DND-41 (cell line): ENCODE measurements at places on chromosomes 6 and 20.

DNA sequence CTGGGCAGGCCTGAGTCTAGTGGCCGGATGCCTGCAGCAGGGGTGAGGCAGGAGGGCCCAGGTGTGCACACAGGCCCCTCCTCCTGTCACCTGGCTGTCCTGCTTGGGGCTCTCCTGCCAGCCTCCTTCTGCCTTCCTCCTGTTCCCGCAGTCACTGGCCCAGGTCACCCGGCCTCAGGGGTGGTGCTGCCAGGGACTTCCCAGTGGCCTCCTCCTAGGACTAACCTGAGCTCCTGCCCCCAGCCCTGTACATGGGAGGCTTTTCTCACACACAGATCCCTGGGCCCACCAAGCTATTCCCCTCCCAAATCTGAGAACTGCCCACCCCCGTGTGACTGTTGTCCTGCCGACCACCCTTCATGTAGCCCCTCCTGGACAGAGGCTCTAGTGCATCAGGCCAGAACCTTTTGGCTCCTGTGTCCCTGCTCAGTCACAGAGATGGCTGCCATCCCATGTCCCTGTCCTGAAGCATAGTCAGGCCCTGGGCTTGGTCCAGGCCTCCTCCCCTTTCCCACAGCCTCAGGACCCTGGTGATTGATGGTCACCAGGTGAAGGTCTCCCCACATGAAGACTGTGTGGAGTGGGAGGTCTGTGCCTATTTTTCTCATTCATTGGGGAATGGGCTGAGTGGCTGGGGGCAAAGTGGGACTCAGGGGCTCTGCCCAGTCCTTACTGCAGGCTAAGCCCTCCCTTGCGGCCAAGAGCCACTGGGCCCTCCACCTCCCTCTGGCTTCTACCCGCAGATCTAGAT lies 1.1 kb upstream of the ULBP1 start:
- H3K36me3 ChIP-seq: no peaks in the 10 kb centered on the region
- H3K27ac ChIP-seq: peak overlapping the region; percentile 72; the same call in 1 of the 2 replicates
- H3K4me1 ChIP-seq: peaks cover 19% of the 10 kb centered on the region
- DNase-seq: no peak

DNA sequence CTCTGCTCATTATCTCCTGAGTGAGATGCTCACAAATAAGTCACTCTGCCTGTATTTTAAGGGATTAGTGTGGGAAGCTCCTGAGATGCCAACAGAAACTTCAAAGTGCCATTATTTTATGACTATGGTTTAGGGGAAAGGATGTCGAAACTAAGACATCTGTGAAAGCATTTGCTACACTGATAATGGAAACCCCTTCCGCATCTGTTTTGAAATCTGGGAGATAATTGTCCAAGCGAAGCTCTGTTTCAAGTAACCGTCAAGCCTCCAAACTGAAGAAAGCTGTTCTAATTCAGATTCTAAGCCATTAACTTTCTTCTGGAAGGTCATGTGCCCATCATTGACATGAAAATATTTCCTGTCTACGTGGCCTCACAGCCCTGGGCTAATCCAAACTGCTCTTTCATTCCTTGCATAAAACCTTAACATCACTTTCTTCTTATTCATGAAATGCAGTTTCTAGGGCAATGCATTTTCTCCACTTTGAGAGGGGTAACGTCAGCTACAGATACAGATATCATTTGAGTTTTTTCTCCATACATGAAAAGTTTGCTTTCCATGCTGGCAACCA lies 932.0 kb downstream of the C6orf118 start:
- no peak overlapping the region for H3K27ac ChIP-seq
- no peak for DNase-seq
- no peaks in the 10 kb centered on the region for H3K36me3 ChIP-seq
- no peaks in the 10 kb centered on the region for H3K27me3 ChIP-seq
- no peak overlapping the region for H3K4me3 ChIP-seq
- H3K4me1 ChIP-seq: no peaks in the 10 kb centered on the region

DNA sequence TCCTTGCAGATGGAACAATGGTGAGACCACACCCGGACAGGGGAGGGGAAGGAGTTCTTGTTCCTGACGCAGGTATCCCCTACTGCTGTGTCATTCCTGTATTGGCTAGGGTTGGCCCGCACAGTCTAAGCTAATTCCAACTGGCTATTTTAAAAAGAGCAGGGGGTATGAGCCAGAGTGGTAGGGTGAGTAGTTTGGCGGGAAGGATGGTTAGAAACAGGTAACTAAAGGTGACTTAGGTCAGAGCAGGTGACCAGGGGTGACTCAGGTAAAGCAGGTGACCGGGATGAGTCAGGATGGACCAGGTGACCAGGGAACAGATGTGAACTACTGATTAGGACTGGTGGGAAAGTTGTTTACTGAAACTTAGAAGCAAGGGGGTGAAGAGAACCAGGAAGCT lies 58.0 kb downstream of the ZNF292 start:
- no peaks in the 10 kb centered on the region for H3K27me3 ChIP-seq
- H3K4me1 ChIP-seq: no peaks in the 10 kb centered on the region
- H3K27ac ChIP-seq: no peak overlapping the region

DNA sequence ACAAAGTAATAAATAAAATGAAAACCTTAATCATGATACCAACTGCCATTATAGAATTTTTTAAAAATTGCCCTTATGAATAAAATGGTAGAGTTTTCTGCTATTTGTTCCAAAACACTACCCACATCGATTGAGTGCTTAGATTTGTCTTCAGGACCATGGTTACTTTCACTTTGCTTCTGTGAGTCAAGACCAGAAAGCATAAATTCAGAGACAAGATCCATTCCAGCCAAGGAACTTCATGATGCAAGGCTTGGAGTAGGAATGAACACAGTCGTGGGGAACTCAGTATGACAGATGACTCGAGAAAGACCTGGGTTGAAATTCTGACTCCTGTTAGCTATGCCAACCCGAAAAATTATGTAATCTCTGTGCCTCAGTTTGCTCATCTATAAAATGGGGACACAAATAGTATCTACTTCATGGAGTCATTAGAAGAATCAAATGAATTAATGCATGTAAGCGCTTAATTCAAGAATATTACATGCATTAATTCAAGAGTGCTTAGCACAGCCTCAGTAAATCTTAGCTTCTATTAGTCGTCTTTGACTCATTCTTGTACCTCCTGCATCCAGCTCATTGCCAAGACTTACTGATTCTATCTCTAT lies 72.5 kb upstream of the MYLIP start:
- H3K36me3 ChIP-seq: no peaks in the 10 kb centered on the region
- DNase-seq: no peak
- no peaks in the 10 kb centered on the region for H3K4me1 ChIP-seq
- no peaks in the 10 kb centered on the region for H3K27me3 ChIP-seq
- no peak overlapping the region for H3K4me3 ChIP-seq
- no peak overlapping the region for H3K27ac ChIP-seq

GRCh38 chr20:17661121-17661744 lies 20.8 kb downstream of the RRBP1 start:
- H3K36me3 ChIP-seq: peaks cover 37% of the 10 kb centered on the region
- H3K27me3 ChIP-seq: no peaks in the 10 kb centered on the region
- DNase-seq: no peak
- peaks cover 23% of the 10 kb centered on the region for H3K4me1 ChIP-seq

DNA sequence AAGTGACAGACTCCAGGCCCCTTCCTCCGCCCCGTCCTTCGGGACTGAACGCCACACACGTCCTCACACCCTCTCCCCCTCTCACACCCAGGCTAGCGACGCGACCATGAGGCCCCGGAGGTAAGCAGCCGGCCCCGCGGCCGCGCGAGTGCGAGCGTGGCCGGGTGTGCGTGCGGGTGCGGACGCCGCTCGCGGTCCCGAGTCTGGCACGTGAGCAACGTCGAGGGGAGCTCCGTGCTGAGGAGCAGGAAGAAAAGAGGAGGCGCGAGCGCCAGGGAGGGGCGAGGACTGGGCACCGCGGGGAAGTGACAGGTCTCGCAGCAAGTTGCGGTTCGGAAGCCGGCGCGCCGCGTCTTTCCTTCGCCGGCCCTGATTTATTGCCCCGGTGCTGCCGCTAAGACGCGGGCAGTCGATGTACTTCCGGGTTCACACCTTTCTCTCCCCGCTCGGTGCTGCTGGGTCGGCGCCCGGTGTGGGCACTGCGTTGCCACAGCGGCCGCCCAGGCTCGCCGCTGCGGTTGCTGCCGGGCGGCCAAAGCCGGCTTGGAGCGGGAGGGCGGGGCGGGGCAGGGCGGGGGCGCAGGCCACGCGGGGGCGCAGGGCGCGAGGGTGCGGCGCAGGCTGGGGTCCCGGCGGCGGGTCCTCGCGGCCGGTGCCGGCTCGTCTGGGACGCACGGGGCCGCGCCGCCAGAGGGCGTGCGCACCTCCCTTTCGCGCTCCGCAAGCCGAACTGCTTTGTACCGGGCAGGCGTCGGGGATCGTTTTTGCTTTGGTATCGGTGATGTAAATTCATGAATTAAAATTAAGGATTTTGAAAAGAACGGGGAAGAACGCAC lies 15.8 kb upstream of the LIN28B start:
- H3K4me3 ChIP-seq: no peak overlapping the region
- DNase-seq: no peak
- no peaks in the 10 kb centered on the region for H3K27me3 ChIP-seq
- H3K4me1 ChIP-seq: no peaks in the 10 kb centered on the region
- H3K27ac ChIP-seq: no peak overlapping the region

DNA sequence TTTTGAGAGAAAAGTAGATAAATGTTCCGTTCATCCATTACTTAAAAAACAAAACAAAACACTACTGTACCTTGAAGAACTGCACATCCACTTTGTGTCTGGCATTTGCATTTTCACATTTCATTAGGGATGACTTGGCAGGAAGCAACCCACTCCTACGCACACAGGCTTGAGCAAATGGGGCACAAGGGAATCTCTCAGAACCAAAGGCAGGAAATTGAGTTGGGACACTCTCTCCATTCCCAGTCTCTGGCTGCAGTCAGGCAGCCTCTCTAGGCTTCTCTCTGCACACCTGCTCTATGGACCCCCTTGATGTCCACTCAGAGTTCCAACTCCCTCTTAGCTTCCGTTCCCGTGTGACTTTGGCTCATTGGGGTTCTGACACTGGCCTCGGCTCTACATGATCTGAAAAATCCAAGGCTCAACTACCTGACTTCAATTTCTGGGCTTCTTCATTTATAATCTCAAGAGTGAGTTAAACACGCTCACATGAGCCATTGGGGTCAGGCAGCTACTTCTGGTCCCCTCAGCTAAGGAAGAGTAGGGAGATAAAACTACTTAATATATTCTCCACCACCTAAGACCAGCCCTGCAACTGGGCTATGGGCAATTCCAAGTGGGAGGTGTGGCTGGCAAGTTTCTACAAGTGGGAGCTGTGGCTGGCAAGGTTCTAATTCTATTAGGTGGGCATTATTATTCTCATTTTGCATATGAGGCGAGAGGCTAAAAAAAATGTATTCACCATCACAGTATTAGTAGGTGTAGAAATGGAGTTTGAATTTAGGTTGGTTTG lies 251.9 kb downstream of the SOD2 start:
- no peak overlapping the region for H3K27ac ChIP-seq
- H3K4me3 ChIP-seq: no peak overlapping the region
- no peaks in the 10 kb centered on the region for H3K36me3 ChIP-seq
- H3K27me3 ChIP-seq: peaks cover 20% of the 10 kb centered on the region

DNA sequence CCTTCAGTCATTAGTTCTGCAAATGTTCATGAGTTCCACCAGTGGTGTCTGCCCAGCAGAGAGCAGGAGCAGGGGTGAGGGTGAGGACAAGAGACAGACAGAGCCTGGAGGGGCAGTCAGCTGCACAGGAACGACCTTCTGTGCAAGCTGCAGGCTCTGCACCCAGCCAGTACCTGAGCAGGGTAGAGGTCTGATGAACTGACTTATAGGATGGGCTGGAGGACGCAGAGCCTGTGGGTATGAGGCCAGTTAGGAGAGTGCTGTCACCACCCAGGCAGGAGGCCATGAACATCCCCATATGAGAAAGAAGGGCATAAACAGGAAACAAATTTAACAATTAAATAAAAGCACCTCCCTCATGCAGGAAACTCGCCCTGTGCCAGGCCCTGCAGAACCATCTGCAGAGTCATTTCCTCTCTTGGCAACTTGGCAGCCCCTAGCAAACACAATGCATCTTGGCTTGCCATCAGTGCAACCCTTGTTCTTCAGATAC lies 17.9 kb downstream of the C6orf15 start:
- no peaks in the 10 kb centered on the region for H3K36me3 ChIP-seq
- H3K27ac ChIP-seq: peak overlapping the region; percentile 47
- no peaks in the 10 kb centered on the region for H3K27me3 ChIP-seq
- H3K4me3 ChIP-seq: no peak overlapping the region
- H3K4me1 ChIP-seq: peaks cover 14% of the 10 kb centered on the region

DNA sequence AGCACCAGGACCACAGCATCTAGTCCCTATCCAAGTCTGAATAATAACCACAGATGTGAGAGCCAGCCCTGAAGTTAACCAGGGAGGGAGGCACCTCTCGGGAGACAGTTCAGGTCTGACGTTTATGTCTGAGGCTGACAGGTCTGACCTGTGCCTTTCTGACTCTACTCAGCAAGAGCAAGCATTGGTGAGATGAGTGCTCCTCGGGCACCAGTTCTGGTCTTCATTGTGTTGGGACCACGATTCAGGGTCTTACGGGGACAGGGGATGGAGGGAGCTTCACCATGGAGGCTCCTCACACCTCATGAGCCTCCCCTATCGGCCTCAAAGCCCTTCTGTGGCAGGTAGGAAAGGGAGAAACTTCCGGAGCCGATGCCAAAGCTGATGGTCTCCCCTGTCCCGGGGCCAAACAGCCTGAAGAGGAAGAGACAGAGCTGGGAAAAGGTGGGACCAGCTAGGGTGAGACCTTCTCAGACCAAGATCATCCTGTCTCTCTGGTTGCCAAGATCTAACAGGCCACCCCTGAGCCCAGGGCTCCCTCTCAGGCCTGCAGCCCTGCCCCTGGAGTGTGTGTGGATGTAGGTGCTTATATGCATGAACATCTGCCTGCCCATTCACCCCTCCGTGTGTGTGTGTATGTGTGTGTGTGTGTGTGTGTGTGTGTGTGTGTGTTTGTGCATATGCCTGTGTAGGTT lies 170.5 kb downstream of the VEGFA start:
- peak; percentile 5 for DNase-seq
- H3K36me3 ChIP-seq: no peaks in the 10 kb centered on the region
- no peaks in the 10 kb centered on the region for H3K27me3 ChIP-seq
- no peak overlapping the region for H3K27ac ChIP-seq
- H3K4me1 ChIP-seq: no peaks in the 10 kb centered on the region
- H3K4me3 ChIP-seq: no peak overlapping the region

GRCh38 chr6:24464253-24465038 lies 24.9 kb downstream of the GPLD1 start:
- no peaks in the 10 kb centered on the region for H3K4me1 ChIP-seq
- DNase-seq: no peak
- H3K36me3 ChIP-seq: no peaks in the 10 kb centered on the region

- H3K27ac ChIP-seq: no peak overlapping the region
- DNase-seq: no peak
- no peaks in the 10 kb centered on the region for H3K36me3 ChIP-seq
- H3K27me3 ChIP-seq: peaks cover 4% of the 10 kb centered on the region
These were observed 1.6 kb upstream of the NPBWR2 start for GRCh38 chr20:64108731-64109681.

DNA sequence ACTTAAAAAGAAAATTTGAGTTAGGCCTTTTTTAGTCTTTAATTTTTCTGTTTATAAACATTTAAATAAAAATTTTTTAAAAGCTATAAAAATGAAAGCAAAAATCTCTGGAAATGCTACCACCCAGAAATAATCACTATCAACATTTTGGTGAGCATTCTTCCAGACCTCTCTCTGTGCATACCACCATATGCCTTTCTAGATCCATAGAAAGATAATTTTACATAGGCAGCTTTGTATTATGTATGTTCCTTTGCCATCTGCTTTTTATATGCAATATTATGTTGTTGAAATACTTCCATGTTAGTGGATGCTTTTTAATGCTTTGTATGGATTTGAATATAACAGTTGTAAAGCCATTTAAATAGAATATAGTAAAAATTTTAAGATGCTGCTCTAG lies 496.7 kb upstream of the HTR1E start:
- H3K36me3 ChIP-seq: no peaks in the 10 kb centered on the region
- no peaks in the 10 kb centered on the region for H3K4me1 ChIP-seq
- H3K27ac ChIP-seq: no peak overlapping the region
